Right atrium auricular region (tissue), 2 donors: ENCODE measurements at places on chromosomes 5 and 9. TPM values are rescaled to one million over a fixed set of nuclear protein-coding genes. Genes with fewer than 3 reads are reported as not detected.

GRCh38 chr9:77848897-77849296, 182.7 kb downstream of the GNAQ start:
- DNase-seq, result peak; percentile 92

DNA sequence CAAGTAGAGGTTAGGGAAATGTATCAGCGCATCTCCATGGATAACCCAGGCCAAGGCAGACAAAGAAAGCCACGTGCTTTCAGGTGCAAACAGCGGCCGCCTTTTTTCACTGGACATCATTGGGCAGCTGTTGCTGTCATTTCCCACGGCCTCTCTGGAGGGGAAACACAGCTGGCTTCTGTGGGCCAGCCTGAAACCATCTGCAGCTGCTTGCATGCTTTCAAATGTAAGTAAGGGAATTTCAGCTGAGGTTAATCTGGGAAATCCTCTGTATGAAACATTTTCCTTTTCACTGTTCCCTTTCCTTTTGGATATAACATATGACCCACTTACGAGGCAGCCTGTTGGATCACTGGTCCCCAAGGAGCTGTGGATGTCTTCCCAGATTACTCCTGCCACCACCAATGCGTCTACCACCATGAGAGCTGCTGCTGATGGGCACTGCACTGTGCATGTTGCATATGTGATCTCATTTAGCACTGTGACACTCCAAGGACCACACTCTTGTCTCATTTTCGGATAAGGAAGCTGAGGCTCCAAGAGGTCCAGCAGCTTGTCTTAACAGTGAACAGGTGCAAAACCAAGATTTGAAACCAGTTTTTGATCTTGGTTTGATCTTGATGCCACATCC, 106.3 kb downstream of the C9orf152 start:
- no peak for DNase-seq

DNA sequence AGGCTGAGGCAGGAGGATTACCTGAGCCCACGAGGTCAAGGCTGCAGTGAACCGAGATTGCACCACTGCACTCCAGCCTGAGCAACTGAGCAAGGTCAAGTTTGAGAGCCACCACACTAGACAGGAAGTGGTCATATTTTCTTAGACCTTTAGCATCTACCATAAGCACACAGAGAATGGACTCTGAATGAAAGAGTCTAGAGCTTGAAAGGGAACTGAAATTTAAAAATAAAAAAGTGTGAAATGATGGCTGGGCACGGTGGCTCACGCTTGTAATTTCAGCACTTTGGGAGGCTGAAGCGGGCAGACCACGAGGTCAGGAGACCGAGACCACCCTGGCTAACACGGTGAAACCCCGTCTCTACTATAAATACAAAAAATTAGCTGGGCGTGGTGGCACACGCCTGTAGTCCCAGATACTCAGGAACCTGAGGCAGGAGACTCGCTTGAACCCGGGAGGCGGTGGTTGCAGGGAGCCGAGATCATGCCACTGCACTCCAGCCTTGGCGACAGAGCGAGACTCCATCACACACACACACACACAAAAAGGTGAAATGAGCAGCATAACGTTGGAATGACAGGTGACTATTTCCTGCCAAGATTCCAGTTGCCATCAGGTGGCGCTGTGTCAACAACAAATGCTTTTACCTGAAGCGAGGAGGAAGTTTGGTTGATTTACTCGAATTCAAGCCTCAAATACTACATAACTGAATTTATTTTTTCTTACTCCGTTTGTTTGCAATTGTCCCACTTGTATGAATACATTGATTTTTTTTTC, 21.3 kb upstream of the AK3 start:
- peak; percentile 80 for DNase-seq

DNA sequence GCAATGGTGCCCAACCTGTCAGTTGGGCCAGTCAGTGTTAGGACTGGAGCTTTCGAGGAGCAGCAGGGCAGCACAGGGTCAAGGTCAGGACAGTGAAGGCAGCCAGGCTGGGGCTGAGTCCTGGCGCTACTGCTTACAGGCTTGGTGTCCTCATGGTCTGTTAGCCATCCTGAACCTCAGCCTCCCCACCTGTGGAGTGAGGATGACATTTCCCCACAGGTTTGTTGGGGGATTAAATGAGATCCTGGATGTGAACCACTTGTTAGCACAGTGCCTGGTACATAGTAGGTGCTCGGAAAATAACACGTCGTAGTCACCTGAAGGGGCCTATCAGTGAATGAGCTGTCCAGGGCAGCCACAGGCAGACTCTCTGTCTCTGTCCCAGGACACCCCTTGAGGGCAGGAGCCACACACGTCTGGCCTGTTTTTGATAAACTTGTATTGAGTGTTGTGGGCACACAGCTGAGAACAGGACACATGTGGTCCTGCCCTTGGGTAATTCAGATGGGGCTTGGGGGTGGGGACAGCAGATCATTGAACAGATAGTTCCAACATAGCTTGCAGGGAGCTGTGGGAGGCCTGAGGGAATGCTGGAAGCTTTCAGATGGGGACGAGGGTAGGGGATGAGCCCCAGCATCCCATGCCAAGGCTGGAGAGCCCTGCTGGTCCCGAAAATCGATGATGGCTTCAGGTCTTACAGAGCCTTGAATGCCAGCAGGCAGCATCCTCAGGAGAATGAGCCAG, 69.3 kb downstream of the AMBP start:
- peak; percentile 43 for DNase-seq

The RAB3C gene
- 0.16 TPM for total RNA-seq

DNA sequence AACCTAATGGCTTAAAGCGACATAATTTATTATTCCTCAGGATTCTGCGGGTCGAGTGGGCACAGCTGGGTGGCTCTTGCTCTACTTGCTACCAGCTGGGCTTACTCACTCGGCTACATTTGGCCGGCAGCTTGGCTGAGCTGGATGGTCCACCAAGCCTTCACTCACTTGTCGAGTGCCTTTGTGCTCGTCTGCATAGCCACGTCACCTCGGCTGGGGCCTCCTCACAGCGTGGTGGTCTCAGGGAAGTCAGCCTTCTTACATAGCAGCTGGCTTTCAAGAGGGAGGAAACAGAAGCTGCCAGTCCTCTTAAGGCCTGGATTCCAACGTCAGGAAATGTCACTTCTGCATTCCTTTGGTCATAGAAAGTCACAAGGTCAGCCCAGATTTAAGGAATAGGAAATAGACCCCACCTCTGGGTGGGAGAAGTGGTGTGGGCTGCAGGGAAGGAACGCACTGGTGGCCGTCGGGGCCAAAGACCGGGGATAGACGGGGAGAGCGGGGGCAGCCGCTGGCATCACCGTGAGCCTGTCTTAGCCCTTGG, 75.1 kb upstream of the RUFY1 start:
- DNase-seq, result no peak

The CTSV gene
- total RNA-seq, result not detected

The DIPK1B gene
- 45.1 TPM for total RNA-seq

The N4BP3 gene
- total RNA-seq, result 0.85 TPM

DNA sequence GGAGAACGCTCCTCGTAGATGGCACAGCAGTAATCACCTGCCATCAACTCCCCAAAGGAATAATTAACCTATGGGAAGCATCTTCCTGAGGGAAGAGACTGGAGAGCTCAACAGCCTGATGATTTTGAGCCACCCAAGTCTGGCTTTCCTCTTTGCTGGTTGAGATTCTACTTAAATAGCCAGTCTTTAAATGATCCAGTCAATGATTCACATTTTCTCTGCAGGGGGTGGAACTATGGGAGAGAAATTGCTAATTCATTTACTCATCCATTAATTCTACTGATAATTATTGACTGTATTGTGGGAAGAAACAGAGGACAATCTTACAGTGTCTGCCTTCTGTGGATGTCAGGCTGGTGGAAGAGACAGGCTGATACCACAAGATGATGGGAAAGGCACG, 355.0 kb upstream of the PANK3 start:
- no peak for DNase-seq

- no peak for DNase-seq
These were observed 29.2 kb upstream of the ECM2 start for GRCh38 chr9:92564982-92565381.

The LTC4S gene
- 9.0 TPM for total RNA-seq

GRCh38 chr9:80157561-80157983, 585.8 kb downstream of the TLE4 start:
- DNase-seq, result no peak

GRCh38 chr5:118580949-118581348, 407.4 kb downstream of the DTWD2 start:
- DNase-seq, result no peak

GRCh38 chr9:126219648-126220063, 107.0 kb upstream of the MVB12B start:
- DNase-seq, result no peak

The ADAMTS12 gene
- 1.7 TPM for total RNA-seq

- DNase-seq, result peak; percentile 91
These were observed 3.5 kb upstream of the PDLIM7 start for GRCh38 chr5:177500685-177501522.

DNA sequence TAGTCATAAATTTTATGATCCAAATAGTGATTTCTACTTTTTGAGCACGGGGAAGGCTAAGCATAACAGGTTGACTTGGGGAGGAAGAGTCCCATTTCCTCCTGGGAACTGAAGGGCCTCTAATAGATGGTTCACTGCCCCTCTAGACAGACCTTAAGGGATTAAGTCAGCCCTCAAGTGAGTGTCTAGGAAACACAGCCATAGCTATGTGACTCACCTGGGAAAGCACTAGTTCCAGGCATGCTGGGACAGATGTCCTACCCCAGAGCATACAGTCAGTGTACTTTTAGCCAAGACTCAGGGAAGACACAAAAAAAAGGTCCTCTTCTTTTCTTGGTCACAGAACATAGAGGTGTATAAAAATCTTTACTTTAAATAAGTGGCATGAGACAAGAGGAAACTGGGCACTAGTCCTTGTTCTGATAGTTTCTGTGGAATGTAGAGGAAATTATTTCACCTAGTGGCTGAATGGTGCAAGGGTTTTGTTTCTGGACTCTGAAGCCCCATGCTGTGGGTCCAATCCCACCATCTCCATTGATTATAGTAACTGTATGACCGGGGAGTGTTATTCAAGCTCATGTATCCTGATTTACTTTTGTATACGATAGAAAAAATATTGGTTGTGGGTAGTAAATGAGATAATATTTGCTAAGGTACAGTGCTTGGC, 86.0 kb downstream of the NREP start:
- DNase-seq, result no peak

The OTP gene
- not detected for total RNA-seq

DNA sequence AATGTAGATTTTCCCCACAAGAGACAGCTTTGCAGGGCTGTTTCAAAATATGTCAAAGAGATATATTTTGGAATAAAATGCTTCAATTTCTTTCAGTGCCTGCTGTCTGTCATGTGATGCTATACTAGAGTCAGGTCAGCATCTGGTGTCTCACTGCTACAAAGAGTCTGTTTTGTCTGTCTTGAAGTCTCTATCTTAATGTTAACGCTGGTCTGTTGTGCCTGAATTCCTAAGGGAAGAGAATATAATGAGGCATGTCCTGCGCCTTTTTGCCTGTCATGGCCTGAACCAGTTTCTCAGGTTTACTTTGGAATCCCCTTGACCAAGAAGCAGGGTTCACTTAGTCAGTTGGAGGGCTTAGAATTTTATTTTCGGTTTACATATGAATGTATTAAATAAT, 176.4 kb downstream of the PDZD2 start:
- DNase-seq, result no peak

GRCh38 chr9:14608540-14608939, 84.7 kb downstream of the ZDHHC21 start:
- no peak for DNase-seq

- DNase-seq, result no peak
These were observed 1.4 kb downstream of the PBX3 start for GRCh38 chr9:125748446-125749099.

DNA sequence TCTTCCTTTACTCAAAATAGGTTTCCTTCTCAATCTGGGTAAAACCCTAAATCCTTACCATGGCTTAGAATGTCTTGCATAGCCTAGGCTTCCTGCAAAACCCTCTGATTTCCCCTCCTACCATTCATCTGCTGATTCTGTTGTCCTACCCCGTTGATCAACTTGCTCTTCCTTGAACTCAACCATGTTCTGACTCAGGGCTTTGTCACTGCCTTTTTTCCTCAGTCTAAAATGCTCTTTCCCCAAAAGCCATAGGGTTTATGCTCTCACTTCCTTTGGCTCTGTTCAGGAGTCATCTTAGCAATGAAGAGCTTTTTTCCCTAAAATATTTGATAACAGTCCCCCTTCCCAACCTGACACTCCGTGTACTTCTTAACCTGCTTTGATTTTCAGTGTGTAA, 79.4 kb upstream of the IZUMO3 start:
- DNase-seq, result no peak

DNA sequence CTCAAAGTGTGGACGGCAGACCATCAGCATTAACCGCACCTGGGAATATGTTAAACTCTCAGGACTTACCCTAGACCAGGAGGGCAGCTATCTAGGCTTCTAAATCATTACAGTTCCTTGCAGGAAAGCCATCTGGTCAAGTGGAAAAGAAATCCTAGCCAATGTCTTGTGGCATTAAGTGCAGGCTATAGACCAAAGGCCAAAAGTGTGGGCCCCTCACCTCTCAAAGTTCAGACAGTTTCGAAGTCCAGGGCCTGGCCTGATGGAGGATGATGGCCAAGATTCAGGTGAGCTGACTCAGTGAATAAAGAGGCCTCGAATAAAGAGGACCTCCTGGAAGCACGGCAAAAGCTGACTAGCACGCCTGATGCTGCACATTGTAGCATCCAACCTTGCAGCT, 24.0 kb upstream of the PTPN3 start:
- DNase-seq, result no peak

DNA sequence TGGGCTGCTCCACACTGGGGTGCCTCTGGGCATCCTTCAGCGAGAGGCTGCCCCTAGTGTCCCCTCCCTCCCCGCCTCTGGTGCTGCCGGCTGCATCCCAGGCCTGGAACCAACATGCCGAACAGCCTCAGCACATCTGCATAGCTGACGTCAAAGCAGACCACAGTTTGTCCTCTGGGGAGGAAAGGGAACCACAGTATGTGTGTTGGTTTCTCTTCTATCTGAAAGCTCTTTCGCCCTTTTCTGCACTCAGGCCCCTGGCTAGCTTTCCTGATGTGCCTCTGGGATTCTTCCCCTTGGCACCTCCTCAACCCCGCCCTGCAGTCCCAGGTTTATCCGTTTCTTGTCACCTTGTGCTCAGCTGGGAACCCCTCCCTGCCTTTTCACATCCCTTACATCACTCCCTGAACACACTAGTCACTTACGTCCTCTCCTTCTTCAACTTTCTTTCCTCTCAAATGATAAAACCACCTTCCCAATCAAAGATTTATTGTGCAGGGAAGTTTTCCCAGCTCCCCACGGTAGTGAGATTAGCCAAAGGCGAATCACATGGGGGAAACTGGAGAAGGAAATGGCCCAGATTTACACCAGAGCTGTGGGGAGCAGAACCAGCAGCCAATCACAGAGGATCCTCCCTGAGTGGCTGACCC, 35.5 kb upstream of the B4GALT1 start:
- peak; percentile 73 for DNase-seq

DNA sequence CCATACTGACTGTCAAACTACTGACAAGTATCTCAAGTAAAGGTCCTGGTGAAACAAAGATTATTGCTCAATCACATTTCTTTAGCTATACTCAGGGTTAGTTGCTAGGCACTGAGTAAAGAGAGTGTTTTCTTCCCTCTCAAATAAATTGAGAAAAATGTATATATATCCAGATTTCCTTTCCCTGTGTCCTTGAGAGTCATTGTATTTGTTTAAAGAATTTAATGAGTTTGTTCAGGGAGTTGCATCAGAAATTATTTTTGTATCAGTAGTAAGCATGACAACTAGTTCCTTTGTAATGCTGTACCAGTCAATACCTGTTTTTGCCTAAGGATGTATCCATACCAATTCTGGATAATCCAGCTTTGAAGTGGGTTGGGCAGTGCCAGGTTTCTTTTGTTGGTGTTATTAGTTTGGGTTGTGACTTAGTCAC, 3.2 kb upstream of the ANKHD1 start:
- no peak for DNase-seq
